ENCODE measurements at places on chromosomes 12 and 14. TPM values are rescaled to one million over a fixed set of nuclear protein-coding genes. Genes with fewer than 3 reads are reported as not detected.

Gene TRIM9
- total RNA-seq = 1.8 TPM

Gene NGB
- not detected for total RNA-seq

Gene OAS3
- total RNA-seq = 14.8 TPM

Gene RASSF9
- total RNA-seq = 0.21 TPM

DNA sequence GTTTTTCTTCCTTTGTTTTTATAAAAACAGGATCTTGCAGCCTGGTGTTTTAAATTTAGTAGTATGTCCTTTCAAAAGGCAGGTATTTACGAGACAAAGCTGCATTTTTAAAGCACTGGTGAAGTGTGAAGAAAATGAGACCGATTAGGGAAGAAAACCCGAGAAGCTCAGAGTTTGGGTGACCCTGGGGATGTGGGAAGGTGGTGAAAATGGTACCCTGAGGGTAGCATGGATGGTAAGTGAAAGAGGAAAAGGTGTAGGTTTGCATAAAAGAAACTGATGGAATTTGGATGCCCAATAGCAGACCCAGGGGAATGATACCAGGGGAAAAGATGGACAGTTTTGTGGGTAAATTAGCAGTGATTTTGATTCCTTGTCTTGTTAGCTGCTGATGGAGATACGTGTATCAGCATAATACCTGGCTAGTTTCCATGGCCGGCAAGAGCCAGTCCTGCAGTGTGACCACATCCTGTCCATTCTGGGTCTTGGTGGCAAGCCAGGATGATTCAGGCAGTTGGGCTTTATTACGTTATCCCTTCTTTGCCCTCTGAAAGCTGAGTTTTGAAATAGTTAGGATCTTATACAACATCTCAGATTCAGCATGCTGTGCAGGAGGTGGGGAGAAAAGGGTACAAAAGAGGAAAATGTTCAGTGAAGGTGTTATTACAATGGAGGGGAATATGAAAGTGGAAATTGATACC, 8.9 kb downstream of the BICD1 start:
- DNase-seq = peak; percentile 98

GRCh38 chr12:1859643-1860042, 39.3 kb downstream of the LRTM2 start:
- DNase-seq = peak; percentile 75

- DNase-seq = no peak
Observed at GRCh38 chr12:42977451-42978230, 388.1 kb upstream of the PRICKLE1 start.

DNA sequence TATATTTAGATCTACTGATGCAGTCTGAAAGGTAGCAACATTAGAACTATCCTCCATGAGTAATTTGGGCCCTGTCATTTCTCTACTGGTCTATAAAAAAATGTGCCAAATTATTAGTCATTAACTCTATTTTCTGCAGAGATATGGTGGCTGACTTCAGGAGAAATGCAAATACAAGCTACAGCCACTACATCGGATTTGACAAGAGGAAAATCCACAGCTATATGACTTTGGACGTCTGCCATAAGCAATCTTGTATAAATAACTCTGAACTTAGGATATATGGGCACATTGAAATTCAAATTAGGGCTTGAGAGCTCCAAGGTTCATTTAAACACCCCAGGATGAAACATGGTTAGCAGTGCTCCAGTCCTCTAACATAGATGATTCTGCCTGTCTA, 983.0 kb upstream of the LRFN5 start:
- DNase-seq = no peak

GRCh38 chr14:61471297-61472005, 150.1 kb downstream of the PRKCH start:
- DNase-seq = no peak
